ENCODE measurements at places on chromosomes 1 and 21.

DNA sequence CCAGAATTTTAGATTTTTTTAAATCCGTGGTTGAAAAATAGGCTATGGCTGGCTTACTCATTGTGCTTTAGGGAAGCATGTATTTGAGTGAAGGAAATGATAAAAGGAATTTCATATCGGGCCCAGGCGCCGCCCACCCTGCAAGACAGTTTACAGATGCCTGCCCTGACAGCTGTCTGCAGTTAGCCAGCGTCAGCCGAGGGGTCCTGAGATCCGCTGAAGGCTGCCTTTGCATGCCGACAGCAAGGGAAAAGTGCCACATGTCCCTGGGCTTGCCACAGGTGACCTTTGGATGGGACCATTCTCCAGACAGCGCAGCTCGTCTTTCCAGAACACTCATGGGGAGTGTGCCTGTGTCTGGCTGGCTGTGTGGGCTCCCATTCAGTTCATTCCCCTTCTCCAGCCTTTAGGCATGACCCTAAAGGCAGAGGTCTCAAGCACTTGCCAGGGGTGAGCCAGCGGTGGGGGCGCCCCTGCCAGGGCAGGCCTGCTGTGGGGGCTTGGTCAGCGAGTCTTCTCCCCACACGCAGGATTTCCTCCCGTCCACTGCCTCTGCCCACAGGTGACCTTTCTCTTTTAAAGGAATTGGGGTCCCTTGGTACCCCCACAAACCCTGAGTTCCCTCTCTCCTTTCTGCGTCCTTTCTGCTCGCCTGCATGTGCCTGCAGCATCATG lies 46.1 kb upstream of the TRAPPC10 start:
- DNase-seq: no peak

GRCh38 chr1:108719656-108720435 lies 7.1 kb downstream of the FNDC7 start:
- no peak for DNase-seq

DNA sequence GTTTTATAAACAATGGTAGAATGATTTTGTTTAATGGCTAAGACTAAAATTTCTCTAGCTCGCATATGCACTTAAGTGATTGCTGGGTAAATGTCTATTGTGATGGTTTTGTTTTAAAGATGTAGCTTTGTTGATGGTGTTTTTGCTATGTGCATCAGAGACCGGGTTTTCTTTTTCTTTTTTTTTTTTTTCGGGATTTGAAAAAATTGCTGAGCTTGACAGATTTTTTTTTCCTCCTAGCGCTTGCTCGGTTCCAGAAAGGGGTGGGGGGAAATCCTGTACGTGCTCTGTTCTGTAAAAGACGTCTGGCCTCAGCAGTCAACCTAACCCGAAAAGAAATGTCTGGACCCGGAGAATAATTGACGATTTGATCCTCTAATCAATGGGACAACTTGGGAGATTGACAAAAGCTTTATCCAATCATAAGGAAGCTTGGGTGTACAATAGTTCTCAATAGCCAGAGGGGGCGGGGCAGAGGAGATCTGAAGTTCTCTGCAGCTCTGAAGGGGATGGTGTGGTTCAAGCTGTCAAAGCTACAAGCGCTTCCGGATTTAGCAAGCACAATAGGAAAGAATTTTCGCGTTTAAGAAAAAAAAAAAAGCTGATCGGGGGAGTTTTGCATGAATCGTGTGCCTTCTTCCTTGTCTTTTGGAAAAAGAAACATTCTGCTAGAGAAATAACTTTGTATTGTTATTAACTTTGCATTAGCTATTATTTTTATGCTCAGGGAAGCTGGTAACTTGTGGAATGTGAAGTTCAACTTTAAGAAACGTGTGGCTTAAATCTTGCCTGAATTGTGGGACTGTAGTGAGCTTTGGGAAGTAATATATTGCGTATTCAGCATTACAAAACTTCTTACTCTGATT lies 4.5 kb upstream of the NFIA start:
- peak; percentile 97 for DNase-seq

GRCh38 chr1:9183898-9184297 lies 50.7 kb upstream of the H6PD start:
- DNase-seq: no peak

- peak; percentile 21 for DNase-seq
Observed at GRCh38 chr1:145720878-145721671, 1.8 kb downstream of the CD160 start.

GRCh38 chr1:21278208-21278859 lies 11.9 kb downstream of the ECE1 start:
- no peak for DNase-seq

DNA sequence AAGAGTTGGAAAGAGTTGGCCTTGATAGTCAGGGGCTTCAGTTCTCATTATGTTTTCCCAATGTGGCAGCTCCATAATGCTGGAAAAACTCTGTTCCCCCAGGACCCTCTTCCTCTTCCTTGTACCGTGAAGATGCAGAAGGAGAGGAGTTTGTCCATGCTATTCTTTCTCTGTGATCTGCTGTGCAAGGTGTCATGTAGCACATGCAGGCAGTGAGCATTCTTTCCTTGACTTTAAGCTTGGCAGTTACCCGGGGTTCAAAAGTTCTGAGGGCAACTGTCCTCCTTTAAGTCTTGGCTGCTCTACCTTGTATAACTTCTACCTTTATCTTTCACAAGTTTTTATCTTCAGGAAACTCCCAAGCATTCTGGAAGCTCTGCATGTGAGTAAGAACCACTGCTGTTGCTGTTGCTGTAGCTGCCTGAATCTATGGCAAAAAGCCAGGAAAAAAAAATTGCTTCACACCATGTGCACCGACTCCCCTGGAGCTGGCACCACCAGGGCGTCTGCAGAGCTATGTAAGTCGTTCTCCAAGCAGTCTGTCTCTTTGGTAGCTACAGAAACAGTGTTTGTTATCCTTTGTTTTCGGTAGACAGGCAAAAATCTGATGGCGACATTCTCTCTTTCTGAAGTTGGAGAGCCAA lies 42.7 kb upstream of the SLC16A1 start:
- no peak for DNase-seq

GRCh38 chr1:241531195-241532161 lies 700 bp upstream of the KMO start:
- peak; percentile 78 for DNase-seq

DNA sequence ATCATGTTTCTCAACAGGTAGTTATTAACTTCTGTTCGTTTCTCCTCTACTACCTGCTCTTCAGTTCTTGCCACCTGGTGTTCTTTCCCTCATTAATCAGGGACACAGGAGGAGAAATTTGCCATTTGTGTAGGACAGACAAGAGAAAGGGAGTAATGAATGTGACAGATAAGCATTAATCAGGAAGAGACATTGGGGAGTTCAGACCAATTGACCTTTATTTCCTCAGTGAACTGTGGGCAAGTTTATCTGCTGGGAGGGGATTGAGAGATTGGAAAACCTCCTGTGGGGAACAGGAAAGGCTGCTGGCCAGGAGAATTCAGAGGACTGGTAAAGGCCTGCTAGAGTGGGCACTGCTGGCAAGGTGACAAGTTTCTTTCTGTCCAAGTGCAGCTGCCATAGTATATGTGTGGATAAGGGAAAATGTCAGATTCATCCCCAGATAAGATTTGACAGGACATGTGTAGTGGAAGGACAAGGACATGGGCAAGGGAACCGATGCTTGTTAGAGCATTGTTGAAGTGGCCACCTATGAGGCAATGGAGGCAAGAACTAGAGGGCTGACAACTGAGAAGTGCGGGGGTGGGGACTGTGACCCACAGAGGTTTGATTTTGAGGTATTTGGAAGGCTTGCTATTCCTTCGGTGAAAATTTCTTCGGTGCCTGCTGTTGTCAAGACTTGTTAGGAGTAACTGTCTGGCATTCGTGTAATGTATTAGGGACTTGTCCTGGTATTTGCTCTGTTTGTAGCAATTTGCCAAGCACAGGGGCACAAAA lies 12.6 kb downstream of the SZT2 start:
- no peak for DNase-seq

DNA sequence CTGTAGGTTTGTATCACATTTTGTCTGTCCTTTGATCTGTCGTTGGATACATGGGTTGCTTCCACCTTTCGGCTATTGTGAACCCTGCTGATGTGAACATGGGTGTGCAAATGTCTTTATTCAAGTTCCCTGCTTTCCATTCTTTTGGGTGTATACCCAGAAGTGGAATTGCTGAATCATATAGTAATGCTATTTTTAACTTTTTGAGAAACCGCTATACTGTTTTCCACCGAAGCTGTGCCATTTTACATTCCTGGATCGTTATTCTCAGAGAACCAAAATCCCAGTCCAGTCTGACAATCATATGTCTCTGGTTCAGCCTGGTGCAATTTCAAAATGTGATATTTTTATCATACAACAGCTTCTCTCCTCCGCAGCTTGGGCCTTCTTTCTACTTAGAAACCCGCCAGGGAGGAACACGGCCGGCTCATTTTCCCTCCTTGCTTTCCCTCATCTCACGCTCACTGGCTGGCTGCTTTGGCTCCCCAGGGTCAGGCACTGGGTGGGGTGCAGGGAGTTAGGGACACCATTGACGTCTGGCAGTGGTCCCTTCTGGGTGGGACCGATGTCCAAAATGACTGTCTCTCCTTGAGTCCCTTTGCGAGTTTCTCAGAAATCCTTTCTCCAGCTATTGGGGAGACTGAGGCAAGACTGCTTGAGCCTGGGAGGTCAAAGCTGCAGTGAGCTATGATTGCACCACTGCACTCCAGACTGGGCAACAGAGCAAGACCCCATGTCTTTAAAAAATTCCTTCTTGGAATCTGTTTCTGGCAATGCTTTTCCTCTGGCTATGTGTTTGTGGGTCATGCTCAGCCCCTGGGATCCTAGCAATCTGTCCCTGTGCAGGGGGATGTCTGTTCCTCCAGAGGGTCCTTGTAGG lies 73.5 kb upstream of the AKT3 start:
- DNase-seq: no peak

DNA sequence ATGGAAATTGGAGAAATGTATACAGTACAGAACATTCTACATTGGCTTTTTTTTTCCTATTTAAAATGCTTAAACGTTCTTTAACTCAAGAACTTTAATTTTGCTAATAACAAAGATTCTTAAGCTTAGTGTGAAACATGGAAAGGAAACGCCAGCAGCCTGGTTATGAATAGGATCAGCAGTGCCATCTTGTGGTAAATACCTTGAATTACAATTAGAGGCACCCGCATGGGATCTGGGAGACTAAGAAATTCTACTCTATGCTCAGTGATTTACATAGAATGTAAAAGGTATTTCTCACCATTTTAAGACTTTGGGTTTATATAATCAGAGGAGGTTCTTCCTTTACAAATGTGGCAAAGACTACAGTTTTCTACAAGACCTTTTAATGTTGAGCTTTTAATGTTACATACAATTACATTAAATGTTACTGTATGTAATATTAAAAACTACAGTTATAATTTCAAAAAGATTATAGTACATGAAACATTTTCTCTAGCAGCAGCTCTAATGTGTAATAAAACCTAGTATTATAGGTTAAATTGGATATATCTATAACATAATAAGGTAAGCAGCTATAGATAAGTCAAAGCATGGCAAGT lies 32.1 kb upstream of the APOBEC4 start:
- DNase-seq: peak; percentile 13

GRCh38 chr1:98388441-98388840 lies 273.1 kb upstream of the SNX7 start:
- no peak for DNase-seq

DNA sequence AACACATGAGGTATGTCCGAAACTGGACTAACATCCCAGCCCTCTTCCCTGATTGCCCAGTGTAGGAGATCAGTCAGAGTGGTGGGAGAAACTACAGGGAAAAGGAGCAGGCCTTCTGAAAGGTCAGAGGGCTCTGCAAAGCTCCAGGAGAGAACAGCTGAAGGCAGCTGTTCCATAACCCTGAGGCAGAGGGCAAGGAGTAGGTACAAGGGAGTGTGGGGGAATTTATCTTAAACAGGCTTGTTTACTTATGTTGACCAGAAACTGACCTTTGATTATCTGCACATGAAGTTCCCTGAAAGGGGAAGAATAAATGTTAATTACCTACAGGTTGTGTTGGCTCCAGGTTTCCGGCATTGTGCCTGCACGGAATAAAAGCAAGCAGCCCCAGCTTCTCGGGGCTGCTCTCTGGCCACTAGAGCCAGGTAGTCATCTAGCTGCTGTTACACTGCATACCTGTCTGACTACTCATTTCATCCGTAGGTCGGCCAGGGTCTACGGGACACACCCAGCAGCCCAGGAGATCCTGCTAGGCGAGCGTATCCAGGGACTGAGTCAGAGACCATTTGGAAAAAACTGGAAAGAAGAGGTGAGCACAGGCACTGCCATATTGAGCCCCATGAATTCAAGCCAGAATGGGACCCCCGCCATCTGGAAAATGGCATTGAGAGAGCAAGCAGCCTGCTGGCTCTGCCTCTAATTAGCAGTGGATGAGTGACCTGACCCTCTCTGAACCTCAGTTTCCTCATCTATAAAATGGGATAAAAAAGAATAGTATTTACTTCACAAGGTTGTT lies 14.9 kb upstream of the PAQR7 start:
- DNase-seq: no peak

GRCh38 chr1:30950053-30950452 lies 41.5 kb upstream of the SDC3 start:
- no peak for DNase-seq

DNA sequence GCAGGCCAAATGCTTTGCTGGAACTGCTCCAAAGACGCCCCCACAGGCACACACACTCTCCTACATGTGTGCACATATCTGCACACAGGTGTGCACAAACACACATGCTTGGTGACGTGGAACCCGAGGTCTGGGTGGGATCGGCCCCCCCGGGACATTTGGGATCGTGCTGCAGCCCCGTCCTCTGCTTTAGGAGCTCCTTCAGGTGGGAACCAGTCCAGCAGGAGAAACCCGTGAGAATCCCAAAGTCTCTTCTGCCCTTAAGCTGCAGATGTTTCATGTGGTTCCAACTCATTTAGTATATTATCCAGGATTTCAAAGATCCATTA lies 38.6 kb downstream of the UBE2G2 start:
- DNase-seq: no peak

- DNase-seq: no peak
Observed at GRCh38 chr1:160219062-160219929, 14.1 kb downstream of the PEA15 start.

GRCh38 chr1:107689159-107689558 lies 275.8 kb downstream of the VAV3 start:
- DNase-seq: no peak

- DNase-seq: no peak
Observed at GRCh38 chr1:166390366-166391033, 223.7 kb upstream of the FAM78B start.

- DNase-seq: no peak
Observed at GRCh38 chr1:230062521-230062920, 4.5 kb upstream of the GALNT2 start.

DNA sequence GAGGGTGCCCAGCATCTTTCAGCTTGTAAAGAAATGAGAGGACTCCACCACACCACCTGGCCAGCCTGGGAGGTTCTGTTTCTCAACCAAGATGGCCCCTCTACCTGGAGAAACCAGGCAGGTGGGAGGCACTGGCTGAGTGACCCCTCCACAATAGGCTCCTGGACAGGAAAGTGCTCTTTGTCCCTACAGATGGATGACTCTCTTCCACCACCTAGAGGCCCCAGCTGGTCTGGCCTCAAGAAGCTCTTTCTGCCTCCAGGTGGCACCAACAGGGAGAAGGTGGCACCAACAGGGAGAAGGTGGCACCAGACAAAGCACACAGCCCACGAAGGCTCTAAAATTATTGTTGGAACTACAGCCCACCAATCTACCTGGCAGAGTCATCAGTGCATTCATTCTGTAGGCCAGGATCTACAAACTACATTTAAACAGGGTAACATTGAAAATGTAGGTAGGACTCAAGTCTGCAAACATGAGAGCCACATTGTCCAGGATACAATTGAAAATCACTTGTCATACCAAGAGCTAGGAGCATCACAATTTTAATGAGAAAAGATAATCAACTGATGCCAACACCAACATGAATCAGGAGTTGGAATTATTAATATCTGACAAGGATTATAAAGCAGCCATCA lies 14.4 kb downstream of the TMPRSS3 start:
- DNase-seq: no peak
